ENCODE measurements at places on chromosomes 6 and 20.
A peak's percentile ranks its signal among the peaks of the same experiment; 100 is the strongest.

DNA sequence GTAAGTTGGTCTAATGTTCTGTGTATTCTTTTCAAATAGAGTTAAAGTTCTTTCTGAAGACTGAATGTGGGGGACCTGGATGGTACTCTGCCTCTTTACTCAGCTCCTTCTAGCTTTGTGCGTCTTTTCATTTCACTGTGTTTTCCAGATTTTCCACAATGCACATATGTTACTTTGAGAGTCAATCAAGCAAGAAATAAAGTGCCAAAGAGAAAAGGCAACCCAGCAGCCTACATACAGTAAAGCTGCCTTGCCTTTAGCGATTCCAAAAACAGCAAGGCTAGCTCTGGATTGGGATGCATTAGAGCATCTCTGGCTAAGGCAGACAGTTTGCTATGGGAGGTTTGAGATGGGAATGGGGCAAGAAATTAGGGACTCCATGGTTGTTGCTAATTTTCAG is 5.3 kb downstream of the C6orf163 start:
- DNase-seq, result no peak

DNA sequence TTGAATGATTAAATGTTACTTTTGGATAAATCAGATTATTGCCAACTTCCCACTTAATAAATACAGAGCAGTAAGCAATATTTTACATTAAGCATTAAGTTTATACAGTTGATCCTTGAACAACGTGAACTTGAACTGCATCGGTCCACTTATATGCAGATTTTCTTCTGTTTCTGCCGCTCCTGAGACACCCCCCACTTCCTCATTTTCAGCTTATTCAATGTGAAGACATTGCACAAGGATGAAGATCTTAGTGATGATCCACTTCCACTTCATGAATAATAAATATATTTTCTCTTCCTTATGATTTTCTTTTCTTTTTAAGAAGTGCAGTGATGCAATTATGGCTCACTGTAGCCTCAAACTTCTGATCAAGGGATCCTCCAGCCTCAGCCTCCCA is 167.2 kb downstream of the LINC00237 start:
- no peak for DNase-seq

DNA sequence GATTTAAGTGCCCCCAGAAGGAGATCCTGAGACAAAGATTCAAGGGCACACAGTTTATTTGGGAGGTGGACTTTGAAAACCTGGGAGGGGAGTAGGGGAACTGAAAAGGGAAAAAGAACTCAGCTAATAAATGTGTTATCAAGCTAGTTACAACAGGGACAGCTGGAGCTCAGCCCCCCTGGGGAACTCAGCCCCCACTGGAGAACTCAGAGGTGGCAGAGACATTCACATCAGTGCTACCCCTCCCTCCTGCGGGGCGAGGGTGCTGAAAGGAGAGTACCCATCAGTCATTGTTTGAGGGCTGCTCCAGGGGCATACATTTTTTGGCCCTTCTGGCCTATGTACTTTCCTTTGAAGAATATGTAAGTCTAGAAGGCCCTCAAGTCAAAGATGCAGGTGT is 101.4 kb downstream of the LRFN2 start:
- DNase-seq, result no peak

DNA sequence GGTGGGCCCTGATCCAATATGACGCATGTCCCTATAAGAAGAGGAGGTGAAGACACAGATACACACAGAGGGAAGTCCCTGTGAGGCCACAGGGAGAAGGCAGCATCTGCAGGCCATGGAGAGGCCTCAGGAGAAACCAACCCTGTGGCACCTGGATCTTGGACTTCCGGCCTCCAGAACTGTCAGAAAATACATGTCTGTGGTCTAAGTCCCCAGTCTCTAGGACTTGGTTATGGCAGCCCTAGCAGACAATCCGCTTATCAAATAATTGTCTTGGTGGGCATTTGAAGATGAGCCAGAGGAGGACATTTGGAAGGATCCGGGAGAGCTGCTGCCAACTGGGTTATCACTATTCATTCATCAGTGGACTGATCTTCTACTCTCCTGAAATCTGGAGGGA is 57.6 kb upstream of the FOXQ1 start:
- no peak for DNase-seq

DNA sequence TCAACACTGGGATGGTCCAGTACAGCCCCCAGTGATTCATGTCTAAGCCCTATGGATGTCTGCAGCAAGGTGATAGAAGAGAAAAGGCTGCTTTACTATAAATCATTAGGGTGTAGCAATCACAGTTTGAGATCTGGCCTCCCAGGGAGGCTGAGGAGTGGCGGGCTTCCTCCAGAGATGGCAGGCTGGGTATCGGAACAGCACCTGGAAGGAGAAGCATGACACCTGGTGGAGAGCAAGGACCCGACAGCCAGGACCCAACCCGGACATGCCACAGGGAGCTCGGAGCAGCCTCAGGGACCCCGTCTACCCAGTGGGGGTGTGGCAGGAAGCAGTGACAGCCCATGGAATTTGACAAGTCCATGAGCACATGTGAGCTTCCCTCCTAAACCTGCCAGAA is 114.8 kb upstream of the CD93 start:
- DNase-seq, result no peak

DNA sequence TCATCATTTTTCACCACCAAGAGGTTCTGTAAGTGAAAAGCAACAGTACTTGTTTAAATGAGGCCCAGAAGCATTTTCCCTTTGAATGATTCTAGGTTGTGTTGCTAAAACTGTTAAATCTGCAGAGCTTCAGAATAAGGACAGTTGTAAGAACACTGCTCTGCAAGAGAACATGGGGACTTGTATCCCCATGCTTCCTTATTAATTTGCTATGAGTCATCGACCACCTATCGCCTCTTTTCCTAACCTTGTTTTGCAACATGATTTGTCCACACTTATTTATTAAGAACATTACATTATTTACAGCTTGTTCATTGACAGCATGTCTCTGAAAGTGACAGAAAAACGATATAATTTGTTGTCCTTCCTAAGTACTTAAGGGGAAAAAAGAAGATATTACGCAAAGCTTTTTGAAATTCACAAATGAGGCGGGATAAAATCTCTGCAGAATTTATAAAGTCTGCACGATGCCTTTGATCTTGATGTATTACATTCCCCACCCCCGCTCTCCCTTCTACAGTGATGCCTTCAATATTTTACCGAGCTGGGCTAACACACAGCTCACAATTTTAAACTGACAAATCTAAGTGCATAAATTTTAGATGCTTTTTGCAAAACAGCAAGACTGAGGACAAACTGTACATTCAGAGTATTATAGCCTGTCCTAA is 220.0 kb upstream of the SPTLC3 start:
- no peak for DNase-seq

DNA sequence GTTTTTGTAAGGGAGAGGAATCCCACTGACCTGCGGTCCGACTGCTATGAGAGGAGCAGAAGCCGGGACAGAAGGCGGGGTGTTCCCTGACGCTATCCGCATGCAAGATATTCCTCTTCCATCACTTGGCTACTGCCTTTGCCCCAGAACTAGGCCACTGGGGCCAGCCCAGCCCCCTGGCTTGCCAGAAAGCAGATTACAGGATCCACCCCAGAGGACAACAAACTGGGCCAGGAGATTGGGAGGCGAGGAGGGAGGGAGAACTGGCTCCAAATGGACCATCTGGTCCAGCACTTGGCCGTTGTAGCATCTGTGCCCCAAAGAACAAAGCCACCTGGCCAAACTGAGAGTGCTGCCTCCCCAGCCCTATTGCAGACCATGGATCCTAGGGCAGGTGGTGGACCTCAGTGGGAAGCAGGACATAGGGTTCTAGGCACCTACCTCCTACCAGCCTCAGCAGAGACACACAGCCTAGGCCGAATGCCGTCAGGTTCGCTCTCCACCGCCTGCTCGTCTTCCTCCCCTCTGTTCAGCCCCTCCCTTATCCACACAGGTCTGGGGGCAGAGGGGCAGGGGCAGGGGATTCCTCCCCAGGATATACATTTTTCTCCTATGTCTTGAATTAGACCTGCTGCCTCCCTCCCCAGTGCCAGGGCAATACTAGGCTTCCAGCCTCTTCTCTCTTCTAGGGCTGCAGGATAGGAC is 4.0 kb downstream of the MDGA1 start:
- DNase-seq, result no peak

GRCh38 chr6:51386347-51386836 is 567.7 kb downstream of the TFAP2B start:
- no peak for DNase-seq

DNA sequence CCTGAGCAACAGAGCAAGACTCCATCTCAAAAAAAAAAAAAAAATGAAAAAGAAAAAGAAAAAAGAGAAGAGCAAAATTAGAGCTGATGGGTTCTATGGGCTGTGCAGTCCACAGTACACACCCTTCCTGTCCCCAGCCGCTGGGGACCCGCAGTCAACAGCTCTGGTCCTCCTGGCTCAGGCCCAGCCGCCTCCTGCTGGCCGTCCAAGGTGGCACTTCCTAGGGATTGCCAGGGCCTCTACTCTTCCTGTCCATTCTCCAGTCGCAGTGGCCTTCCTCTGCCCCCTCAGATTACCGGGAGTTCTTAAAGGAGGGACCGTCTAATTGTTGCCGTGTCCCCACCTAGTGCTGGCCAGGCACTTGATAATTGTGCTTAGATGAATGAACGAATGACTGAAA is 41.7 kb downstream of the TMEM242 start:
- no peak for DNase-seq

DNA sequence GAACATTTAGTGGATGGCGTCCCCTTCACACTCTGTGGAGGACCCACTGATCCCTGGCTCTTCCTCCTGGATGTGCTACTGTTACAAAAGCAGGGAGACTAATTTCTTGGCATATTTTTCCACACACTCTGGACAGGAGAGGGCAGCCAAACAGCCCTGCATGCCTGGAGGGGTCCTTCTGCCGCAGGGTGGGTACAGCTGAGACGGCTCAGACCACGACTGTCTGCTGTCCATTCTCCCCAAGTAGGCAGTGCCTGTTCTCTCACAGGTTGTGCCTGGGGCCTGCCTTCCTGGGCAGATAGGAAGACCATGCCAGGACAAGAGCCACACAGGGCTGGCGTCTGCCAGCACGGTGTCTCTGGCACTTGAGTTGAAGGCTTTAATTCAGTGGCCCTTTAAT is 260.1 kb downstream of the FOXC1 start:
- no peak for DNase-seq

DNA sequence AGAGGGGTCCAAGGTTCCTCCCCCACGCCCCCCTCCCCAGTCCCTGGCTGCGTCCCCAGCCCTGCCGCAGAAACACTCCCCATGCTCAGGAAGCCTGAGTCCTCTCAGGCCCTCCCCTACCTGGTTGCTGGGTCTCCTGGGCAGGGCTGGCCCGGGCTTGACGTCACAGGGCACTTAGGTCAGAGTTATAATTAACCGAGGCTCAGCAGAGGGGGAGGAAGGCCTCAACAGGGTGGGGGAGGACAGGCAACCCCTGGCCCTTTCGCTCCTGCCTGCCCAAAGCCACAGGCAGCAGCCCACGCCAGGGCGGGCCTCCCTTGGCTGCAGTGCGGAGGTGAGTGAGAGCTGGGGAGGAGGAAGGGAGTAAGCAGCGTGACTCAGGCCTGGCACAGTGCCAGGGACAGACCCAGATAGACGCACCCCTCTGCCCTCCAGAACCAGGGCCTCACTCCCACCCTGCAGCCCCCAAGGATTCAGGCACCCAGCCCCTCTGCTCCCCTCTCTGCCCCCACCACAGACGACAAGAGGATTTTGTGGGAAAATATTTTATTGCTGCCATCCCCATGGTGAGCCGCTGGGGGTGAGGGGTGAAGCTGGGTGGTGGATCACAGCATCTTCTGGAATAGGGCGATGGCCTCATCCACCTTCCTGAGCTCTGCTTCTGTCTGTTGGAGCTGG is at the start of gene VWA7:
TSS of gene VWA7 (minus strand) at position 340 of the 678 bp plus-strand sequence. CDS start 549 bp downstream, outside the sequence.
- peak; percentile 39 for DNase-seq

GRCh38 chr6:73134588-73134987 is 90.7 kb downstream of the KHDC1L start:
- DNase-seq, result no peak

DNA sequence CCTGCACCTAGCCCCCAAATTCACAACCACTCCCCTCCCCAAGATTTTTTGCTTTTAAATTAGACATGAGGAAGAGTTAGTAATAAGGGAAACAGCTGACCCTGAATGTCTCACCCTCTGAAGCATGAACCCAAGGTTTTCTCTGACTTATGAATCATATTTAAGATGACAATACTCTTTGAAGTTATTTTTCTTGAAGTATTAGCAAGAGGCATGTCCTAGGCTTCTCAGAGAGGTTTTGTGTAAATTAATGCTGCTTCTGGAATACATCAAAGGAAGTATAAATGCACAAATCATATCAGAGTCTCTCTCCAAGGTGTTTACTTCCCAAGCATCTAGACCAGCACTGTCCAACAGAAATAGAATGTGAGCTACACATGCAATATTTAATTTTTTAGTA is 408.1 kb upstream of the MARCKS start:
- DNase-seq, result no peak

DNA sequence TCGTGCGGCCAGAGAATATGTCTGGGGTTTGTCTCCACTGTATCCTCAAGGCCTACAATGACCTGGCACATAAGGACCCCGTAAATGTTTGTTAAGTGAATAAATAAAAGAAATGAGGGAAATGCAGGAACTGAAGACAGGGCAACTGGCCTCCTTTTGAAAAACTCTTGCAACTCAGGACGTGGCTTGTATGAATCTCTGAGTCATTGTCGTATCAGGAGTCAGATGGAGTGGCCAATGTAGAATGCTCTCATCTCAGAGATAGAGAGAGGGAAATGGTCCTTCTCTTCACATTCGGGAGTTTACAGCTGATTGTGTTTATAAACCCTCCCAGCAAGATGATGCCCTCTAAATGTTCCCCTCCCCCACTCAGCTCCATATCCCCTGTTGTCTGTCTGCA is 57.1 kb downstream of the UST start:
- DNase-seq, result no peak

- DNase-seq, result no peak
Measured at GRCh38 chr6:167420858-167421766, 96.2 kb downstream of the TTLL2 start.

- no peak for DNase-seq
Measured at GRCh38 chr20:43506238-43506637, 1.3 kb upstream of the L3MBTL1 start.

DNA sequence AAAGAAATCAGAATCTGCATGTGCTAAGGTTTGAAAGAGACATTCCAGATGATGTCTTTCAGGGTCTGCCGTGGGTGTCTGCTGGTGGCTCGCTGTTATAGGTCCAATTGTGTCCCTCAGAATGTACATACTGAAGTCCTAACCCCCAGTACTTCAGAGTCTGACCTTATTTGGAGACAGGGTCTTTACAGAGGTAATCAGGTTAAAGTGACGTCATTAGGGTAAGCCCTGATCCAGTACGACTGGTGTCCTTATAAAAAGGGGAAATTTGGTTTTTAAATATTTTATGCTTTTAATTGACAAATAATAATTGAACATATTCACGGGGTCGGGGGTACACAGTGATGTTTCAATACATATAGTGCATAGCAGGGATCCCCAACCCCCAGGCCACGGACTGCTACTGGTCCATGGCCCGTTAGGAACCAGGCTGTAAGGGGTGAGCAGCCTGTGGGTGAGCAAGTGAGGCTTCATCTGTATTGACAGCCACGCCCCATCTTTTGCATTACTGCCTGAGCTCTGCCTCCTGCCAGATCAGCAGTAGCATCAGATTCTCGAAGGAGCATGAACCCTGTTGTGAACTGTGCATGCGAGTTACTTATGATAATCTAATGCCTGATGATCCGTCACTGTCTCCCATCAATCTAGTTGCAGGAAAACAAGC is 33.2 kb upstream of the SLC22A23 start:
- no peak for DNase-seq

GRCh38 chr6:149563203-149563927 is 2.8 kb upstream of the GINM1 start:
- DNase-seq, result no peak
